Breast epithelium (tissue), 4 donors: ENCODE measurements at places on chromosomes 2 and 18. TPM values are rescaled to one million over a fixed set of nuclear protein-coding genes. Genes with fewer than 3 reads are reported as not detected.

Gene UGT1A4
- total RNA-seq: not detected

Gene B3GNT7
- 5.3 TPM for total RNA-seq

Gene SIX3
- total RNA-seq: not detected

Gene IL1RL1
- total RNA-seq: 12.1 TPM

Gene CLEC4F
- total RNA-seq: 0.88 TPM

Gene DUSP19
- 1.9 TPM for total RNA-seq

Gene STARD6
- not detected for total RNA-seq

Gene ALKAL2
- total RNA-seq: 26.4 TPM

Gene CD28
- 2.9 TPM for total RNA-seq

Gene RFTN2
- 7.6 TPM for total RNA-seq

Gene SNED1
- total RNA-seq: 27.1 TPM

Gene MC4R
- not detected for total RNA-seq

Gene SLC30A3
- 0.33 TPM for total RNA-seq

Gene PSD4
- 61.2 TPM for total RNA-seq

Gene DUSP2
- 12.8 TPM for total RNA-seq

Gene FZD7
- total RNA-seq: 12.5 TPM

Gene LIPT1
- total RNA-seq: 9.8 TPM
